ENCODE measurements at places on chromosomes 4 and X.

DNA sequence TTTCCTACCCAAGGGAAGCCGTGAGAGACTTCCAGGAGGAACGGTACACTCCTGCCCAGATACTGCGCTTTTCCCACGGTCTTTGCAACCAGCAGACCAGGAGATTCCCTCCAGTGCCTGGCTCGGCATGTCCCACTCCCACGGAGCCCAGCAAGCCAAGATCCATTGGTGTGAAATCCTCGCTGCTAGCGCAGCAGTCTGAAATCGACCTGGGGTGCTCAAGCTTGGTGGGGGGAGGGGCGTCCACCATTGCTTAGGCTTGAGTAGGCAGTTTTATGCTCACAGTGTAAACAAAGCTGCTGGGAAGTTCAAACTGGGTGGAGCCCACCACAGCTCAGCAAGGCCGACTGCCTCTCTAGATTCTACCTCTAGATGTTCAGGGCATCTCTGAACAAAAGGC is 284.8 kb upstream of the FGF13 start:
- no peak for DNase-seq

- DNase-seq: peak; percentile 34
Measured at GRCh38 chr4:184343502-184344177, 126.0 kb upstream of the ENPP6 start.

- no peak for DNase-seq
Measured at GRCh38 chrX:2474280-2474962, 26.4 kb downstream of the DHRSX start.

- no peak for DNase-seq
Measured at GRCh38 chr4:52822583-52822971, 39.5 kb upstream of the RASL11B start.

GRCh38 chrX:103170216-103170615 is 44.7 kb upstream of the BEX4 start:
- no peak for DNase-seq

DNA sequence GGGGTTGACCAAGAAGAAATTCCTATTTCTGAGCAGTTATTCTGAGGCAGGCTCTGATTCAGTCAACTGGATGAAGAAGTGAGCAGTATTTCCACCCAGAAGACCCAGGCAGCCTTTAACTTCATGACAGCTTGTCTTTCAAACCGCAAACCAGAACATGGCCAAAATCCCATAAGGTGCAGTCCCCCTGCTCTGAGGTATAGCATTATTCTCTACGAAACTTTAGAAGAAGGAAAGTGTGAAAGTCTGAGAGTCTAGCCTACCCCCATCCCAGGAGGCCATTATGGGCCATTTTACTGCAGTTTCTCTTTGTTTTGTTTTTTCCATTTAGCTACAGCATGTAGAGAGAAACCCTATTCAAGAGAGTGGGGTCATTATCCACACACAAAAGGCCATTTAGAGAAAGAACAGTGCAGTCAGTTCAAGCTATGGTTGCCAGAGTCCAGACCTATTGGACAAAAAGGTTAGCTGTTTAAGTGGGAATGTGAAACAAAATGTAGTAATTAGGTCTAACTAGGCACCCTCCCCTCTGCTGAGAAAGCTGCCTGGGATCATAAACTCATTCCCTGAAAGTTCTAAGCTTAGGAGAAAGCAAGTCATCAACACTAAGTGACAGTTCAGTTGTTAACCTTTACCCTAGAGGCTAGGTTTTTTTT is 52.1 kb upstream of the RASGEF1B start:
- DNase-seq: no peak

GRCh38 chr4:120236873-120237272 is 170.2 kb upstream of the MAD2L1 start:
- DNase-seq: no peak

DNA sequence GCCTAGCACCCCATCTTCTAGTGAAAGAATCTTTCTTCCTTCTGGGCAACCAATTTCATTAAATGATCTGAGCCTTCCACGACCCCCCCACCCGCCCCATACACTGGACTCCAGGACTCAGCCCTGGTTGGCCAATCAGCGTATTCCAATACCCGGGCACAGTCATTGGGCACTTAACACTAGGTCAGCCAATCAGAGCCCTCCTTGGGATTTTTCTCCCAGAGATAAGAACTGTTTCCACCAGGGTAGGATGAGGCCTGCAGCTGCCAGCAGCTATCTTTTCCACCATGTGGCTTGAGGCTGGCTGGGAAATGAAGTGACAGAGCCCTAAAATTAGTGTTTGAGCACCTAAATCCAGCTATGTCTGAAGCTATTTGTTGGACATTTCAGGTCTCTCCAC is 418.8 kb downstream of the BCOR start:
- no peak for DNase-seq

DNA sequence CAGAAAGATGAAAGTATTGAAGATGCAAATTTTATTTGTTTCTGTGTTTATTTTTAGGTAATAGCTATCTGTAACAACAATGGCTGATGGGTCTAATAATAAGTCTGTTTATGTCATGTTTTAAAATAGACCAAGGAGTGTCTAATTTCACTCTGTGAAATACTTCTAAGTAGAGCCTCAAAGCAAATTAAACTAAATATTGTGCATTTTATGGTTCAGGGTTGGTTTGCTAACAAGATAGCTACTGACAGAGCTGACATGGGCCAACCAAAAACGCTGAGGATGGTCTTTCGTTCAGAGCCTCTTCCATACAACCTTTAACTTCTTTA is 437.6 kb upstream of the CTSO start:
- no peak for DNase-seq

DNA sequence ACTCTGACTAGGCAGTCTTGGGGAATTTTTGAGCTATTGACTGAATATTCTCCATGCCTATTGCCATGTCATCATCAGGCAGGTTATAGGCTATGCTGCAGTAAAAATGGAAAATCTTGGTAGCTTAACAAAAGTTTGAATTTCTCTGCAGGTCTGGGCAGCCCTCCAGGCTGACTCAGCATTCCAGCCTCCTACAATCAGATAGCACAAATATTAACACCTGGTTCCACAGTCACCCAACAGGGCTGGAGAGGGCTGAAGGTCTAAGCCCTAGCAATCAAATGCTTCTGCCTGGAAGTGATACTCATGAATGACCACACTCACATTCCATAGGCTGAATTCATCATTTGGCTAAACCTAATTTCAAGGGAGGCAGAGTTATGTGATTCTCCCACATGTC is 9.6 kb upstream of the PPP3CA start:
- no peak for DNase-seq

- no peak for DNase-seq
Measured at GRCh38 chr4:172050911-172051310, 237.7 kb downstream of the GALNTL6 start.

- no peak for DNase-seq
Measured at GRCh38 chrX:80766916-80767315, 42.8 kb downstream of the BRWD3 start.

GRCh38 chrX:42143866-42144592 is 220.7 kb upstream of the CASK start:
- no peak for DNase-seq

DNA sequence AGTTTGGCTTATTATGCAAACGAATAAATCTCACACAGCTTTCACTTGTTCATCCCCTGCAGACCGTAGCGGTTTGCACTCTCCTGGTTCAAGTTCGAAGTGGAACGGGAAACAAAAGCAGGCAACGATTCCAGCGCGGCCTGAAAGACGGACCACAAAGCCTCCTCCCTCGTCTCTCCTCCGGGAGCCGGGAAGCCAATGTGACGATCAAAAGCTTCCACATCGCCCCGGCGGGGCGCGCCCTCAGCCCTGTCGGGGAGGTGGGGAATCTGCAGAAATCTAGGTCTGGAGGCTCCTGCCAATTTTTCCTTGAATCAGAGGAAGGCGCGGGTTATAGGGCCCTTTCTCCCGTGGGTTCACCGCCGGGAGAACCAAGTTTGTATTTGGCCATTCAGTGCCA is 16.9 kb upstream of the ZIC3 start:
- no peak for DNase-seq

DNA sequence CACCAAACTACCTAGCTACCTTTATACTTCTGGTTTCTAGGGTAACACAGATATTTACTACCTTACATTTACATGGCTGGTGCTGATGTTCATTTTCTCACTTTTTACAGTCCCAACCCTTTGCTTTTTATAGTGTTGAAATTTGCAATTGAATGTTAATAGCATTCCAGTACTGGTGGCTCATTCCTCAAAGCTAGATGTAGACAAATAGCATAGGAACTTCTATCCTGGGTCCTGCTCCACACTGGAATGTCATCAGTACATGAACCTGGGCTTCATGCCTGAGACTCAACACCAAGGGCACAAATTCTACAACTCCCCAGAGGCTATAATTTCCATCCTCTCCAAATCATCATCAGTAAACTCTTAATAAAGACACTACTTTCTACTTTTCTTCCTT is 10.3 kb upstream of the TRMT2B start:
- DNase-seq: no peak

DNA sequence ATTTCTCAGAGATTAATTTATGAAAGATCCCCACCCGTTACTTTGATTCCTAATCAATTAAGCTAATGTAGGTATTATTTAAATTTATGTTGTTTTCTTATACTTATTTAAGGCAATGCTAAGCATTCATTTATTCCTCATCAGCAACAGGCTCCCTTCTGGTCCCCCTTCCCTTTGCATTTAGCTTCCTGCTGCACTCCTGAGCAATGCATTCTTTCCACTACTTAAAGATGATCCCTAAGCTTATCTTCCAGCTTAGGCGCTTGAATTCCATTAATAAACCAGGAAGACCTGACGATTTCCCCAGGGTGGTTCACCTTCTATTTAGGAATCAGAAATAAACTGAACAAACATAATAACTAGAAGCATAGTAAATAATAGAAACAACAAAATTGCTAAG is 1003.1 kb downstream of the FSTL5 start:
- no peak for DNase-seq

DNA sequence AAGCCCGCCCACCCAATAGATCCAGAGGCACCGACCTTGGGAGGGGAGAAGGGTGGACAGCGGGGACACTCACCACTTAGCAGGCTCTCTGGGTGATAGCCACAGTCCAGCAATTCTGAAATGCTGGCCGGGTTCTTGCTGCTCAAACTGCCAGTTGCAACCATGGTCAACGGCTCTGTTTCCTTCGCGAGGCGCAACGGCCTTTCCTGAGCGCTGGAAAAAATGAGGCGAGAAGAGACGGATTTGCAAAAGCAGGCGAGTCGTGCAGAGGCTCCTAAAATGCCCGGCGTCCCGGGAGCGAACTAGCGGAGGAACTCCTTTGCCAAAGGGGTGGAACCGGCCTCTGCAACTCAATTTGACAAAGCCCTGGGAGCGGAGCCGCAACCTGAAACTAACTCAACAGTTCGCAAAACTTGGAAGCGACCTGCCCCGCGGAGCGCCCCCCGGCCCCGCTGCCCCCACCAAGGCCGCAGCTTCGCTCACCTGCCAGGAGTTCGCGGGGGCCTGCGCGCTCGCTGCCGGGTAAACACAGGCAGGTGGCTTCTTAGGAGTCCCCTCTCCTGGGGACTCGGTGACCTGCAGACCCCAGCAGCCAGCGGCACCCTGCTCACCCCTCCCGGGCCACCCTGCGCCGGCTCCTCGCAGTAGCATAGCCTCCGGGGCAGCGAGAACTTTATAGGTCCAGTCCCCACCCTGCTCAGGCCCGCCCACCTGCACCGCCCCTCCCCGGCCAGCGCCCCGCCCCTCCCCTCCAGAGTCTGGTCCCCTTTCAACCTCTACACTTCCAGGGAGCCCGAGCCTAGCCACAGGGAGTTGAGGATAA is at the start of gene DDIT4L:
Gene DDIT4L, minus strand, starts transcription at position 649 of the 823 bp plus-strand sequence. Its CDS starts 485 bp downstream, at position 164.
- DNase-seq: peak; percentile 87

- DNase-seq: no peak
Measured at GRCh38 chr4:128558896-128559679, 250.4 kb upstream of the JADE1 start.

DNA sequence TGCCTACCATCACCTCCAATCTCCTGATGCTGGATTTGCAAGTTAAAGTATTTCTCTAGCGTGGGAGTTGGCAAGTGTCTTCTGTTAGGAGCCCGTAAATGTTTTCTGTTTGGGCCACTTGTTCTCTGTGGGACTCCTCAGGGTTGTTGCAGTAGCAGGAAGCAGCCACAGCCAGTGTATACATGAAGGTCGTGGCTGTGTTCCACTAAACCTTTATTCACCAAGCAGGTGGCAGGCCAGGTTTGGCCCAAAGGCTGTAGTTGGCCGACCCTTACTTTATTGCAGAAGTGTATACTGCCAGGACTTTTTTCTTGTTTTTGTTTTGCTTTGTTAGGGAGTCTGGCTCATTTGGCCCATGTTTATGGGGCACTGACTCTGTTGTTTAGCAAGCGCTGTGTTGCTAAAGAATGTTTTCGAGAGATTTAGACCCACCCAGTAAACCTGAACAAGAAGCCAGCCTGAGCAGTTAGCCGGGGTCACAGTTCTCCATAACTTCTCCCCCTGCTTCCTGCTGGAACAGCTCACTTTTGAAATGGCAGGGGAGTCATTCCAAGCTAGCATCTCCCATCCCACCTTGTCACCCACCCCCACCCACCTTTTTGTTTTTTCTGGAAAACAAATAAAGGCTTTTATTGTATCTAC is 58.8 kb downstream of the SHROOM2 start:
- DNase-seq: no peak

- DNase-seq: no peak
Measured at GRCh38 chr4:109169170-109169569, 133.3 kb downstream of the COL25A1 start.

DNA sequence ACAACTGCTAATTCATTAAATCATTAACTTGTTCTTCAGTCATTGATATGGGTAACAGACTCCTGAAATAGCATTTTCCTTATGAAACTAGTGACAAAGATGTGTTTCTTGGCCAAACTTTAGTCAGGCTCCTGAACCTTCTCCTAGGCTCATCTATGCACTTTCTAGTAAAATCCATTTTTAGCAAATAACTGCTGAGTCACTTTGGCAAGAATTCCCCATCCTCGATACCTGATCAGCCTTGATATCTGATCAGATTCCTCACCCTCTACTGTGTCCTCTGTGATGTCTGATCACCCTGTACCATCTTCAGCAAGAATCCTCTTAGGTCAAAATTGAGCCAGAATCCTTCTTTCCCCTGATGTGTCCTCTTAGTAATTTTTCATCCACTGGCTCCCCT is 161.2 kb upstream of the TAPT1 start:
- no peak for DNase-seq

DNA sequence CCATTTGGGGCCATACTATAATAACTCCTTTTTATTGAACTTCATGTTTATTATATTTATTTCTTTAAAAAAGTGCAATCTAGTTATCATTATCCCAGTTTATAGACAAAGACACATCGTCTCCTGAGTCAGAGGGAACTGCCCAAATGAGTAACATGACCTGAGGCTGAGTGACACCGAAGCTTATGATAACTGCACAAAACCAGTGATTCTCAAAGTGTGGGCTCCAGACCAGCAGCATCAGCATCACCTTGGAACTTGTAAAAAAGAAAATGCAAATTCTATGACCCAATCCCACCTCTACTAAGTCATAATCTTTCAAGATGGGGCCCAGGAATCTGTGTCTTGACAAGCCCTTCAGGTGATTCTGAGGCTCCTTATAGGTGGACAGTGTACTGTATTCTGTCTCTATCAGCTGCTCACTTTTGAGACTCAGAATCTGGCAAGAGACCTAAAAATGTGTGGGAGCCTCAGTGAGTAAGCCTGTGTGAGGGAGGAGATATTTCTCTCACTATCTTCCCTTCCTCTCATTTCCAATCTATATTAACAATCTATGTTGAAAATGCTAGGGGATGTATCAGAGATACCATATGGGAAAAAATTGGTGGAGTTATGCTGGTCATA is 147.0 kb downstream of the PACRGL start:
- no peak for DNase-seq

GRCh38 chrX:50202539-50202938 is 1.7 kb upstream of the AKAP4 start:
- no peak for DNase-seq
